ENCODE measurements at places on chromosomes 6 and 20.

- no peak overlapping the region for H3K27ac ChIP-seq
- no peaks in the 10 kb centered on the region for H3K36me3 ChIP-seq
- H3K4me3 ChIP-seq: no peak overlapping the region
- no peaks in the 10 kb centered on the region for H3K4me1 ChIP-seq
- DNase-seq: no peak
- peaks cover 18% of the 10 kb centered on the region for H3K27me3 ChIP-seq
Observed at GRCh38 chr6:148293181-148293995, 49.2 kb upstream of the SASH1 start.

- peaks cover 16% of the 10 kb centered on the region for H3K4me1 ChIP-seq
- H3K27me3 ChIP-seq: peaks cover 59% of the 10 kb centered on the region
- DNase-seq: no peak
- peak overlapping the region; percentile 52 for H3K4me3 ChIP-seq
Observed at GRCh38 chr6:106974999-106975737, 639 bp upstream of the CD24 start.

- no peaks in the 10 kb centered on the region for H3K27me3 ChIP-seq
- DNase-seq: no peak
- H3K4me1 ChIP-seq: no peaks in the 10 kb centered on the region
Observed at GRCh38 chr6:121932076-121932991, 467.1 kb upstream of the HSF2 start.

DNA sequence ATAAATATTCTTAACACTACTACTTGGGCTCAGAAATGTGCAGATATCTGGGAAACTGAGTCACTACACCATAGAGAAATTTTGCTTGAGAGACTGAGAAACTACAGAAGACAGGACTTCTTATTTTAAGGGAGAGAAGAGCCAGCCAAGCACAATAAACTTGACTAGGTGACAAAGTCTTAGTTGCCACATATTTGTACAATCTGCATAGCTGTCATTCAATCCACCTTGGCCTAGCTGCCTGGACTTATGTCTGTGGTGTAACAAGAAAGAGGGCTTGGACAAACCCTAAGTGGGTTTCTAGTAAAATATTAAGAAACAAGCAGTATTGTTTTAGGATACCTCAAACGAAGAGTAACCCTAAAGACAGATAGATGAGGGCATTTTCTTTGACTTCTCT, 21.8 kb upstream of the IRAK1BP1 start:
- H3K27ac ChIP-seq: no peak overlapping the region
- no peak overlapping the region for H3K4me3 ChIP-seq
- DNase-seq: no peak
- no peaks in the 10 kb centered on the region for H3K27me3 ChIP-seq

DNA sequence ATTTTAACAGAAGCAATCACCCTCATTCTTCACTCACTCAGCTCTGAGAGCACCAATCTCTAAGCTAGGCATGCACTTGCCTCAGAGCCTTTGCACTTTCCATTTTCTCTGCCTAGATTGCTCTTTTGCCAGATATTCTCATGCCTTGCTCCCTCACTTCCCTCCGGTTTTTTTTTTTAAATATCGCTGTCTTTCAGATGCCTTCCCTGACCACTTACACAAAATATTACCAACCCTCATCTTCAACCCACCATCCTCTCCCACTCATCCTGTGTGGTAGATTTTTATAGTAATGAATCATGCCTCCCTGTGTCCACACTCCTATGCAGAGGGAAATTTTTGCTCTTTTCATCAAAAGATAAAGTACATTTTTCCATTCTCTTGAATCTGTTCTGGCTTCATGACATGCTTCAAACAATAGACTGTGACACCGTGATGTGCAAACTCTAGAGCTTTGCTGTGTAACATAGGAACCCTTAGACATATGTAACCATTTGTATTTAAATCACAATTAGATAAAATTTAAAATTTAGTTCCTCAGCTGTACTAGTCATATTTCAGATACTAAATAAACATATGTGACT, 437.1 kb downstream of the UTRN start:
- peaks cover 24% of the 10 kb centered on the region for H3K4me1 ChIP-seq
- no peaks in the 10 kb centered on the region for H3K27me3 ChIP-seq
- peaks cover 8% of the 10 kb centered on the region for H3K36me3 ChIP-seq
- no peak for DNase-seq

GRCh38 chr6:155340464-155341129, 26.3 kb upstream of the TFB1M start:
- H3K36me3 ChIP-seq: no peaks in the 10 kb centered on the region
- no peak overlapping the region for H3K4me3 ChIP-seq
- DNase-seq: no peak
- no peaks in the 10 kb centered on the region for H3K4me1 ChIP-seq
- peaks cover 37% of the 10 kb centered on the region for H3K27me3 ChIP-seq

- H3K27me3 ChIP-seq: no peaks in the 10 kb centered on the region
- DNase-seq: no peak
- no peak overlapping the region for H3K27ac ChIP-seq
- no peak overlapping the region for H3K4me3 ChIP-seq
- H3K36me3 ChIP-seq: no peaks in the 10 kb centered on the region
Observed at GRCh38 chr20:20608041-20608440, 104.4 kb downstream of the RALGAPA2 start.

GRCh38 chr6:167565388-167565787, 240.5 kb downstream of the TTLL2 start:
- no peak for DNase-seq
- H3K27me3 ChIP-seq: peaks cover 35% of the 10 kb centered on the region
- no peak overlapping the region for H3K27ac ChIP-seq
- H3K36me3 ChIP-seq: peaks cover 5% of the 10 kb centered on the region
- no peak overlapping the region for H3K4me3 ChIP-seq

DNA sequence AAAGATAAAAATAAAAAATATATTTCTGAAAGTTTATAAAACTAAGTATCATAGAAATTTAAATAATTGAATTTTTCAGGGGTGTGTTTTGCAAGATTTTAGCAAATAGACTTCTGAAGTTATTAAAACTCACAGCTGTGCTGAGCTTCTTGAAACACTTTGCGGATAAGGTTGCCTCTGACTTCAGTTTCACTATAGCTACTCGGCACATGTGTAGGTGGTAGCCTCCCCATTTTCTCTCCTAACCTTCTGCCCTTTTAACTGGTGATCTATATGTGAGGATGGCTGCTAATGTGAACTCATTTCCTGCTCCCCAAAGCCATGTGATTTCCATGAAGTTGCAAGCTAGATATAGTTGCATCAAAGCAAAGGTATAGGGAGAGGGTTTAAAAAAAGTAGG, 129.3 kb upstream of the STMND1 start:
- H3K27me3 ChIP-seq: peaks cover 55% of the 10 kb centered on the region
- H3K27ac ChIP-seq: no peak overlapping the region
- no peak overlapping the region for H3K4me3 ChIP-seq
- no peak for DNase-seq
- H3K36me3 ChIP-seq: no peaks in the 10 kb centered on the region

GRCh38 chr6:157535340-157536222, 154.6 kb downstream of the ZDHHC14 start:
- peak overlapping the region; percentile 86 for H3K27ac ChIP-seq
- peaks cover 48% of the 10 kb centered on the region for H3K4me1 ChIP-seq
- peak overlapping the region; percentile 72 for H3K4me3 ChIP-seq

DNA sequence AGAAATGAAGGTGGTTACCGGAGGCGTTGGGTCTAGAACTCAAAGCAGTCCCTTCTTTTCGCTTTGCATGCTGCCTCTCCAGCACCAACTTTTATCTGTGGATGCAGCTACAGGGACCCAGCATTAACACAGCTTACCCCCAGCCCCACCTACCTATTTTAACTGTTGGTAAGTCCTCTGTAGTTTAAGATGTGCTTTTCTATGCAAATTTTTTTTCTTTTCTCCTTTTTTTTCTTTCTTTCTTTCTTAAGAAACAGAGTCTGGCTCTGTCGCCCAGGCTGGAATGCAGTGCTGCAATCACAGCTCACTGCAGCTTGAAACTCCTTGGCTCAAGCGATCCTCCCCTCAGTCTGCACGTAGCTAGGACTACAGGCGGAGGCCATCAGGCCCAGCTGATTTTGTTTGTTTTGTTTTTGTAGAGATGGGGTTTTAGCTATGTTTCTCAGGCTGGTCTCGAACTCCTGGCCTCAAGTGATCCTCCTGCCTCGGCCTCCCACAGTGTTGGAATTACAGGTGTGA, 6.5 kb upstream of the USP45 start:
- peaks cover 3% of the 10 kb centered on the region for H3K36me3 ChIP-seq
- H3K27me3 ChIP-seq: no peaks in the 10 kb centered on the region
- no peak for DNase-seq
- H3K4me3 ChIP-seq: peak overlapping the region; percentile 97

- H3K27ac ChIP-seq: no peak overlapping the region
- DNase-seq: no peak
- H3K4me3 ChIP-seq: no peak overlapping the region
- H3K27me3 ChIP-seq: no peaks in the 10 kb centered on the region
- no peaks in the 10 kb centered on the region for H3K36me3 ChIP-seq
- H3K4me1 ChIP-seq: no peaks in the 10 kb centered on the region
Observed at GRCh38 chr20:16944745-16945144, 196.6 kb downstream of the OTOR start.

GRCh38 chr20:32397567-32398084, 39.5 kb downstream of the ASXL1 start:
- H3K4me1 ChIP-seq: peaks cover 44% of the 10 kb centered on the region
- no peak for DNase-seq
- peaks cover 36% of the 10 kb centered on the region for H3K36me3 ChIP-seq

GRCh38 chr6:156710479-156710878, 66.7 kb upstream of the ARID1B start:
- no peaks in the 10 kb centered on the region for H3K4me1 ChIP-seq
- no peak overlapping the region for H3K27ac ChIP-seq

- H3K36me3 ChIP-seq: no peaks in the 10 kb centered on the region
- DNase-seq: no peak
- H3K27ac ChIP-seq: no peak overlapping the region
- H3K4me3 ChIP-seq: no peak overlapping the region
- peaks cover 30% of the 10 kb centered on the region for H3K27me3 ChIP-seq
Observed at GRCh38 chr6:154611847-154612246, 101.4 kb upstream of the CNKSR3 start.

DNA sequence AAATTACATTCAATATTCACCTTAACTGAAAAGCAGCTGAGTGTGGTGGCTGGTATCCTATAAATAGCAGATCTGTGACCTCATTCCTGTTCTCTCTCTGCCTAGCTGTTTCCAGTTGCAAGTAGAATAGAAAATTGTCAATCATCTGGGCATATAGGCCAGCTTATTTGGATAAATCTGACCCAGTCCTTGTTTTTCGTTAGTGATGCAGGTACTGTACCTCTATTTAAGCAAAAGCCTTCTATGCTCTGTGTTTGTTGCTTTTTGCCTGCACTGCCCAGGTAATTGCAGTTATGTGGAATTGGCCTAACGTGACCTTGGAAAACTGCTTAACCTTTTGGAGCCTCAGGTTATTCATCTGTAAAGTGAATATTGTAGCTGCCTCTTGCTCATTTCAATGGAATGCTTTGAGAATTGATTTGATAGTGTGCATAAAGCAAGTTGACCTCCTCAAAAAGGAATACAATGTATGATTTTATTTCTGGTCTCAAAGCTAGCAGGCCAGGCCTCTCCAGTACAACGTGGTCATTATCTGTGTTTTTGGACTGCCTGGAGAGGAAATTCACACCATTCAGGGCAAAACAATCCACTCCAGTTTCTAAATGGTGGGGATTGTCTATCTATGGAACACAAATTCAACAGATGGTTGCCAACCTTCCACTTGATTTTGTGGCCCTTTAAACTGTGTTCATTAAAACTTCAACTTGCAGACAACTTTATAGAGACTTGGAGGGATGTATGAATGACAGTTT, 508.7 kb upstream of the CITED2 start:
- H3K36me3 ChIP-seq: no peaks in the 10 kb centered on the region
- no peak for DNase-seq
- H3K4me1 ChIP-seq: no peaks in the 10 kb centered on the region
- peaks cover 29% of the 10 kb centered on the region for H3K27me3 ChIP-seq
- H3K27ac ChIP-seq: no peak overlapping the region

DNA sequence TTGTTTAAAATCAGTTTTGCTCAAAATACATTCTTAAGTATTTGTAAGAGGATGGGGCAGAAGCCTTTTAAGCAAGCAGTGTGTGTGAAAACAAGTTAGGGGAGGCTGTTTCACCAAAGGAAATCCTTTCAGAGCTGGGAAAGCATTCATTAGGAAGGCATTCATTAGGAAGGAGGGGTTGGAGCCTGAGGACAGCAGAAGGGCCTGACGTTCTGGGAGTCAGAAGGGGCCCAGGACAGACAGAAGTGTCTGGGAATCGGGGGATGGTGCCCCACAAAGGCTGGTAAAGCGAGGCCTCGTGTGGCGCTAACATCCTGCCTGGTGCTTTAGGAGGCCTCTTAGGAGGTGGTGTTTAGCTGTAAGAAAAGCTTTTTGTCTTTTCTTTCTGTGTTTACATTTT, 80.6 kb upstream of the NXT1 start:
- H3K4me3 ChIP-seq: no peak overlapping the region
- H3K36me3 ChIP-seq: no peaks in the 10 kb centered on the region
- no peaks in the 10 kb centered on the region for H3K4me1 ChIP-seq
- H3K27ac ChIP-seq: no peak overlapping the region

- H3K4me3 ChIP-seq: no peak overlapping the region
- no peak for DNase-seq
- no peak overlapping the region for H3K27ac ChIP-seq
- H3K4me1 ChIP-seq: peaks cover 8% of the 10 kb centered on the region
- no peaks in the 10 kb centered on the region for H3K27me3 ChIP-seq
Observed at GRCh38 chr20:21147593-21147992, 21.7 kb downstream of the KIZ start.

DNA sequence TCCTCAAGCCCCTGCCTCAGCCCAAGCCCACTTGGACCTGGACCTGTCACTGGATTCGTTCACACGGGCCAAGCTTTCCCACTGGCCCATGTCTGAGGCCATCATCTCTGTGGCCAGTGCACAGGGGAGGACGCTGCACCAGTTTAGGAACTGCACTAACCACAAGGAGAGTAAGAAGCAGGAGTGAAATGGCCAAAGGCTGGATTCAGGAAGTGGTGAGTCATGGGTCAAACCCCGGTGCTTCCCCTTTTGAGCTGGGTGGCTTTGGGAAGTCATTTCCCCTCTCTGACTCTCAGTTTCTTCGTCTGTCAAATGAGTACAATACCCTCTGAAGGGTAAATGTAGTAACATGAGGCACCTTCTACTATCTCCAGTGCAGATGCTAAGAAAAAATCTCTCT, 87.9 kb downstream of the CD40 start:
- no peak overlapping the region for H3K4me3 ChIP-seq
- peak overlapping the region; percentile 24 for H3K27ac ChIP-seq
- DNase-seq: no peak
- H3K4me1 ChIP-seq: peaks cover 27% of the 10 kb centered on the region
- no peaks in the 10 kb centered on the region for H3K36me3 ChIP-seq

DNA sequence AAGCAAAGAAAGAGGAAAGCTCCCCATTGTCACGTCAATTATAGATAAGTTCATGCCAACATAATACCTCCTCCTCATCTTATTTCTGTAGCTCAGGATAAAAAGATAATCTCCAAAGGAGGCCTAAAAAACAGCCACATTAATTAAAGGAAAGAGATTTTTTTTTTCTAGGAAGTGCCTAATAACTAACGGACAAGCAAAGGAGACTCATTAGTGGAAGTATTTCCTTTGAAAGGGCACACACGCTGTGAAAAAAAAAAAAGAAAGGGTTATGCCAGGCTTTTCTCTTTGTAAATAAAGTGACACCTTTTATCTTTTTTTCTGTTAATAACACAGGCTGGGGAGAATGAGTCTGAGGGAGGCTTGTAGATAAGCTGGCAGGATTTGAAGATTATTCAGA, 55.7 kb downstream of the PCSK2 start:
- H3K4me3 ChIP-seq: no peak overlapping the region
- no peaks in the 10 kb centered on the region for H3K4me1 ChIP-seq
- peaks cover 5% of the 10 kb centered on the region for H3K27me3 ChIP-seq
- no peak overlapping the region for H3K27ac ChIP-seq

Data from effector memory CD8-positive, alpha-beta T cell (primary cell).